ENCODE measurements at places on chromosomes 12 and 14.

DNA sequence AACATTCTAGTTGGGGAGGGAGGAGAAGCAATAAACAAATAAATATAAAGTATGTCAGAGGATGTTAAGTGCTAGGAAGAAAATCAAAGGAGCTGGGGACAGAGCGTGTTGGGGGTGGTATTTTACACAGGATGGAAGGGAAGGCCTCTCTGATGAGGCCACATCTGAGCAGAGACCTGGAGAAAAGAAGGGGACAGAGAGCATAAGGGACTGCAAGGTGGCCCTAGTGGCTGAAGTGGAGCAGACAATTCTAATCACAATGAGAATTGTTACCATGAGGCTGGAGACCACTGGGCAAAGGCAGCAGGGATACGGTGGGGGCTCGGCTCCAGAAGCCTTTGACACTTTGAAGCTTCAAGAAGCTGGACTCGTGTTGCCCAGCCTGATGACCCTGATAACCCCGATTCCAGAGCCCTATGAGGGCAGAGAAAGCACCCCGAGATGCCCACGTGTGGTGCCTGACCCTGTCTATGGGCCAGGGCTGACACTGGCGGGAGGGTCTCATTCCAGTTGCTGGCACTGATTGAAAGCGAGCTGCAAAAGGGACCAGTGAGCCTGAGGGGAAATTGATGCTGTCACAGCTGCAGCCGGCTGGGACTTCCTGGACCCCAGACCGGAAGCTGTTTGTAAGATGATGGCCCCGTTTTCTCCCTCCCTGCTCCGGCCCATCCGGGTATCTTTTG is 169.1 kb downstream of the RBM19 start:
- DNase-seq, result no peak

DNA sequence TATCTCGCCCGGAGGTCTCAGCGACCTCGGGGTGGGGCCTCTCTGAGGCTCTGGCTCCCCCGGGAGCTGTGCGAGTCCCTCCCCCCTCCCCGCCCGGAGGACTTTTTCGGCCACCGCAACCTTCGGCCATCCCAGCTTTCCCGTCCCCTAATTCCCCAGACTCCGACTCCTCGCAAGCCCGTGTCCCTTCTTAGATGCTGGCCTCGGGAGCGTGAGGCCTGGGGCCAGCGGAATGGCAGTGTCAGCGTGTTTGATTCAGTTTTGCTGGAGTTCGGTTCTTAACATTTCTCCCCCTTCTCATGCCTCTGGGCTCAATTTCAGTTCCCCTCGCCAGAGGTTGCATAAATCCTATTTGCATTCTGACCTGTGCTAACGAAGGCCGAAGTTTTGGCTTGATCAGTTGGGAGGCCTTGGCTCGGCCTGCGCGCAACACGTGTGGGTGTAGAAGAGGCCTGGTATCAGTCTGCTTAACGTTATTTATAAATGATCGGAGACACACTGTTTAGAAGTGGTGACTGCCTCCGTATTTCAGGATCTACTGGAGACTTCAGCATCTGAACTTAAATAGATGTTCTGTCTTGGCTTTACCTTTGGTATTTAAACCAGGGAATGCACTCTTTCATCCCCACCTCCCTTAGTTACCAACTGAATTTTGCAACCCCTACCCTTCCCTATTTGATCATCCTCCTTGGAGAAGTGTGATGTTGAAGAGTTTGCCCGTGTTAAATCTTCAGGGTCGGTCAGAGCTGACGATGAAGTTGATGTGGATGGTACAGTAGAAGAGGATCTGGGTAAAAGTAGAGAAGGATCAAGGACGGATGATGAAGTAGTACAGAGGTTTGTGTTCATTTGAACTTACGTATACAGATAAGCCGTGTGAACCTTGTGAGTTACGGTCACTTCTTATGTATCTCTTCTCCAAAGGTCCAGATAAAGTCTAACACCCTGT is 851 bp downstream of the HSP90B1 start:
- DNase-seq, result peak; percentile 8

DNA sequence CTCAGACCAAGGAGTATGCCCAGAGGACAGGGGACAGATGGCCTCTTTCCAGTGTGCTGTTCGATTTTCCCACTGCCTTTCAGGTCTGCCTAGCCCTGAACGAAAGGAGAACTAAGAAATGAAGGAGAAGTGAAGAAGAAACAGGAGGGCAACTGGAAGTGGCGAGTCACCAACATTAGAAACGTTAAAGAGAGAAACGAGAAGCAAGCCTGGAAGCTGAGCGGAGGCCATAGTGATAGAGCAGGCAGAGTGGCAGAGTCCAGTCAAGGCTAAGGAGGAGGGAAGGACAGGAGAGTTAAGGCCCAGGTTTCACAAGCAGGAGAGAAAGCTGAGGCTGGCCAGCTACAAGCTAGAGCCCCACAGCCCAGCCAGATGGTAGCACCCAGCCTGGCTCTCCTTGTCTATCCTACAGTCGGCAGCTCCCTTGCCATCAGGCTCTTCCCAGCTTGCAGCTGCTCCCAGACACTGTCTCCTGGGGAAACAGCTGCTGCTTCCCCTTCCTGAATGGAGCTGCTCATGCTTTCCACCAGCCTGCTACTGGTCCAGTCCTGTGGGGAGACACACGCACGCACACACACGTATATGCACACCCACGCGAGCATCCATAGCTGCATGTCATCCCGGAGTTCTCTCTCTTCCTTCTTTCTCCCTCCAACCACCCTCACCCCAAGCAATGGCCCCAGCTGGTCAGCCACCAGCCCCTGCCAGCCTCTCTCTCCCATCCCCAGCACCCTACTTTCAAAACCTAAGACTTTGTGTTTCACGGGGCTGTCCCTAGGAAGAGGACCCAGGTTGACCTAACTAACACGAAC is 139.7 kb upstream of the CCND2 start:
- no peak for DNase-seq

DNA sequence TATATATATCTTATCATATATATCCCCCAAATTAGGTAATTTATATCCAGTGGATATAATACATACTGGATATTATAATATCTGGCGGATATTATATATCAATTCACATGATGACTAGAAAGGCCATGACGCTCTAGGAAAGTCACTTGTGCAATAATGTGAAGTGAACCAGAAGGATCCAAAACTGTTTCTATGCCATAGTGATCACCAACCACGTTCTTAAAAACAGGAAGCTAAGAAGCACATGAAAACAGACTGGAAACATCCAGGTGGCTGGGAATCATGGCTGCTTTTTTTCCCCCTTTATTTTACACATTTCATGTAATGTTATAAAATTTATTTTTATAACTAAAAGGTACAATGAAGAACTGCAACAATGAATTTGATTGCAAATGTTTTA is 1.4 kb downstream of the GUCY2C start:
- no peak for DNase-seq

DNA sequence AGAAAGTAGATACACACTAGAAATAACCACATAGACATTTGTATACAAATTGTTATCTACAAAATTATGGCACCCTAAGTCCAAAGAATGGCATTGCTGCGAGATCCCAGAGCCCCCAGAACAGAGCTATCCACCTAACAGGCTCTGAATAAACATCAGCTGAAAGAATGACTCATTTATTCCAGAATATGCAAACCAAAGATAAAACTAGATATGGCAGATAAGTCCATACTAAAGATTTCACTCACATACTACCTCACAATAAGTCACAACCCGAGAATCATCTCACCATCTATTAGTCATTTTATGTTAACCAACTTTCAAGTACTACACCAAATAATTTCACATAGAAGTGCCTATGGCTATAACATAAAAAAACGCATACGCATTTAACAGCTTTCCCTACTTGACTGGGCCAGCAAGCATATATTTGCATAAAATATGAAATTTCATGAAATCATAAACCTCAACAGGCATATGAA is 5.6 kb downstream of the CNIH1 start:
- DNase-seq, result peak; percentile 45

All from fibroblast of skin of abdomen (primary cell).